Lower leg skin (tissue), 4 donors: ENCODE measurements at places on chromosomes 13 and 19. TPM values are rescaled to one million over a fixed set of nuclear protein-coding genes. Genes with fewer than 3 reads are reported as not detected.

ZNF208 gene
- total RNA-seq = 0.88 TPM

FFAR3 gene
- total RNA-seq = not detected

GRCh38 chr19:30112171-30112570 lies 170.1 kb downstream of the URI1 start:
- DNase-seq = no peak

- no peak for DNase-seq
Measured at GRCh38 chr13:114248011-114248410, 13.3 kb downstream of the CDC16 start.

- no peak for DNase-seq
Measured at GRCh38 chr19:13975870-13976269, 23.6 kb downstream of the DCAF15 start.

FXYD1 gene
- total RNA-seq = not detected

DNA sequence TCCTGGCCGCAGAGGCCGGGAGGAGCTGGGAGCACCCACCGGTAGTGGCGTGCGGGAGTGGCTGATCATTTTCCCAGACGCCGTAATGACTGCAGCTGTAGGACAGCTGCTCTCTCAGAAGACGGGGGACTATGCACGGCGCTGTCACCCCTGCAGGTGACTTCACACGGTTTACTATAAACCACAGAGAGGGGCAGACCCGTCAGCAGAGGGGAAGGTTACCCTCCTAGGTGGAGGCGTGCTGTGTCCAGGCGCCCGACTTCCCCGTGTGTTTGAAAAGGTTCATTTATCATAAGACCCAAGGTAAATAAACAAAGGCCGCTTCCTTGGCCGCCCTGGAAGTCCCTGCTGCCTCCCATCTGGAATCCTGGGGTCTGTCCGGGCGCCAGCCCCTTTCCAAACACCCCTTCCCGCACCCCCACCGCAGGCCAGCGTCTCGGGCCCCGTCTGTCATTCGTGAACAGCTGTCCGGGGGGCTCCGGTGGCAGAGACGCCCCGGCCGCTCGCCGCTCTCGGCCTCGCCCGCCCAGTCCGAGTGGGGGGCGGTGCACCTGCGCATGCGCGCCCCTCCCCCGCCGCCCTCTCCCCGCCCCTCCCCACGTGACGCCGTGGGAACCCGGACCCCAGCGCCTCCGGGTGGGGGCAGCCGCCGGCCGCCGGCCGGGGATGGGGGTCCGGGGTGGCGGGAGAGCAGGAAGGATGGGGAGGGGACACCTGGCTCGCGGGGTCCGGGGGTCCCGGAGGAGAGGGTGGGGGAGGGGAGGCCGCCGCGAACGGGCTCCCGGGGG lies 915 bp downstream of the SHC2 start:
- no peak for DNase-seq

DNA sequence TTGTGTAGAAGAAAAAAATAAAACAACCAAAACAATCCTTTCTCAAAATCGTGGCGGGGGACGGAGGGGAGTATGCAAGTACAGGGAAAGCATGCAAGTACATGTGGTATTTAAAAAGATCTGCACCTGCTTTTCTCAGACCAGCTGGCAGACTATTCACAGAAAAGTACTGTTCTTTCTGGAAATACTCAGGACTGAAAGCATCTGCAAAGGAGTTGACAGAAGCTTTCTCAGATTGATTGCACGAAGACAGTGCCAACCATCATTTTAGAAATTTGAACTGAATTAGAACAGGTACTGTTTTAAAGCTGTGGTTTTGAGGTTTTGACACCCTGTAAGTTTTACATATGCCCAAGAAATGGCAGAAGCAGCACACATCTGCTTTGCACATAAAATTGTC lies 19.8 kb upstream of the PCDH8 start:
- no peak for DNase-seq

GRCh38 chr19:43476606-43477005 lies 11.2 kb upstream of the LYPD3 start:
- no peak for DNase-seq

GRCh38 chr13:39486758-39487157 lies 116.2 kb downstream of the LHFPL6 start:
- no peak for DNase-seq

DNA sequence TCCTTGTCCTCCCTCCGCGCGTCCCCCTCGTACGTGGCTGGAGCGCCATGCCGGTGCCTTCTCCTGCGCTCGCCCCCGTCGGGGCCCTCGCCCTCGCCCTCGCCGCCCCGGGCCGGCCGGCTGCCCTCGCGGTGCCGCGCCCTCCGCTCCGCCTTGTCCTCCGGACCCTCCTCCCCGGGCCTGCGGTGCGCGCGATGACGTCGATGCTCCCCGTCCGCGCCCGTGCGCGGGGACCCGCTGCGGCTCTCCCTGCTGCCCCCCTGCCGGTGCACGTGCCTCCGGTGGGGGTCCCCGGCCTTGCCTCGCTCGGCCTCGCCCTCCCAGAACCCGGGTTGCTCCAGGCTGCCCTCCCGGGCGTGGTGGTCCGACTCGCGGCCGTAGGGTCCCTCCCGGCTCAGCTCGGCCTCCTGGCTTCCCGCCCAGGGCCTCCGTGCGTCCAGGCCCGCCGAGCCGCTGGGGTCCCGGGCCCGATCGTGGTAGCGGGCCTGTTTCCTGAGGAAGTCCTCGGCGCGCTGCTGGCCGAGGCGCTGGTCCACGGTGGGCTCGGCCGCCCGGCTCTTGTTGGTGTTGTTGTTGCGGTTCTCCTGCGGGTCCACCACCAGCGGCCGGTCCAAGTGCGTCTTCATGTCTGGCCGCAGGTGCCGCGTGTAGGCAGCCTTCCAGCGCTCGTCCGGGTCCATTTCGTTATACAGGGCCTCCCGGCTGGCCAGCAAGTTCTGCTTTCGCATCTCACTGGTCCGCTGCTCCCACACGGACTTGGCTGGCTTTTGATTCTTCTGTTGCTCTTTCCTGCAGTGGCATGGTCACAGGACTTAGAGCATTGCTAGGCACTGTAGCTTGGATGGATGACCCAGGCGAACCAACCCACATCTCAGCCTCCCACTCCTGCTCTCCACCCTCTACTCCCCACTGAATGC lies 148.6 kb downstream of the IER2 start:
- no peak for DNase-seq

- no peak for DNase-seq
Measured at GRCh38 chr13:98961503-98962105, 16.3 kb downstream of the DOCK9 start.

POU2F2 gene
- 0.76 TPM for total RNA-seq
